Fibroblast of skin of right quadriceps (primary cell): ENCODE measurements at places on chromosomes 4 and X.

- peak; percentile 1 for DNase-seq
Measured at GRCh38 chrX:103253608-103254007, 1.3 kb downstream of the TCEAL8 start.

GRCh38 chrX:135572436-135572835 lies 52.0 kb downstream of the INTS6L start:
- no peak for DNase-seq

DNA sequence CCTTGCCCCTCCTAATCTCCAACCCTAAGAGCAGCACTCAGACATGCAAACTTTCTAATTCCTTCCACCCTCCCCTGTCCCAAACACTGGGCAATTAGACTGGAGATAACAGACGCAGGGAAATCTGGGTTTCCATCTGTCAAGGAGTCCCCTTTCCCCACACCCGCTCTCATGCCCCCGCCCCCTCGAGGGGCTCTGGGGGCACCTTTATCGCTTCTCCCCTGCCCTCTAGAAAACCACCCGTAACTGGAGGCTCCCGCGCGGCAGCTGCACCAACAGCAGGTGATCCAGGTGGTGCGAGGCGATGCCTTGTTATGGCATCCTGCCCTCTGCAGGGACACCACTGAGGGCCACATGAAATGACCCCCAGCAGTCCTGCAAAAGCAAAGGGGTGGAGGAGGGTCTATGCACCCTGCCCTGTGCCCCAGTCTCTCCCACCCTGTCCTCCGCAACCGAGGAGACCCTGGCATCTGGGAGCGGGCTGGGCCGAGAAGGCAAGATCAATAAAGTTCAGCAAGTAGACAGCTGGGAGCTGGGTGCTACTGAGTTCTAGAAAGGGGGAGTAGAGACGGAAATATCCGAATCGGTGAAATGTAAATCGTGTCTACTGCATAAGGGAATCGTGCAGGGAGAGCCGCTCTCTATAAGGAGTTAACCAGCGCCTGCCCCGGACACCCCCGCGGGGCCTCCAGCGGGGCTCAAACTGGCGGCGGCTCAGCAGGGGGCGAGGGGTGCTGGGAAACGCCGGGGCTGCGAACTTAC lies 1.6 kb downstream of the KCTD8 start:
- DNase-seq, result no peak

GRCh38 chrX:8988446-8988845 lies 45.5 kb downstream of the FAM9B start:
- peak; percentile 43 for DNase-seq

DNA sequence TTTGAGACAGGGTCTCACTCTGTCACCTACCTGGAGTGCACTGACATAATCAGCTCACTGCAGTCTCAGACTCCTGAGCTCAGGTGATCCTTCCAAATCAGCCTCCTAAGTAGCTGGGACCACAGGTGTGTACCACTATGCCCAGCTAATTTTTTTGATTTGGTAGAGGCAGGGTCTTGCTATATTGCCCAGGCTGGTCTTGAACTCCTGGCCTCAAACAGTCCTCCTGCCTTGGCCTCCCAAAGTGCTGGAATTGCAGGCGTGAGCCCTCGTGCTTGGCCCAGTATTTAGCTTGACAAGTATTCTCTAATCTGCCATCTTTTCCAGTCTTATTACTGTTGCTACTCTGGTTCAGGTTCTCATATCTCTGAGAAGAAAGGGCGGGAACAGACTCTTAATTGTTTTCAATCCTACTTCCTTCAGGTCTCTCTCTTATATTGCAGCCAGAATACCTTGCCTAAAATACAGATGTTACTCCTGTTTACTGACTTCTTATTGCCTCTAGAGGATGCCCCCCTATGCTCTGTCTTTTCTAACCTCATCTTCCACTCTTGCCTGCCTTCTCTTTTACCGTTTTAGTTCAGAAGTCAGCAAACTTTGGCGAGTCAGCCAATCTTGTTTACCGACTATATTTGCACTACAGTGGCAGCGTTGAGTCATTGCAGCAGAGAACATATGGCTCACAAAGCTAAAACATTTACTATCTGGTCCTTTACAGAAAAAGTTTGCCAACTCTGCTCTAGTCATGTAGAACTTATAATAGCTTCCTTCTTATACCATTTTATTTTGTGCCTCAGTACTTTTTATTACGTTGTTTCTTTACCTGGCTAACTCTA lies 19.0 kb downstream of the MRPL1 start:
- DNase-seq, result peak; percentile 32
